ENCODE measurements at places on chromosomes 13 and 19. TPM values are rescaled to one million over a fixed set of nuclear protein-coding genes. Genes with fewer than 3 reads are reported as not detected.

The CLDND2 gene
- 3.3 TPM for total RNA-seq

The NPAS1 gene
- 6.0 TPM for total RNA-seq

The MAMSTR gene
- 0.50 TPM for total RNA-seq

The IZUMO1 gene
- total RNA-seq: not detected

The ZNF506 gene
- total RNA-seq: 0.12 TPM
